ENCODE measurements at places on chromosomes 11 and 22. TPM values are rescaled to one million over a fixed set of nuclear protein-coding genes. Genes with fewer than 3 reads are reported as not detected.

The SOX6 gene
- 0.11 TPM for total RNA-seq

The SYT7 gene
- total RNA-seq: not detected

The SLC17A6 gene
- total RNA-seq: not detected

The CD6 gene
- 438 TPM for total RNA-seq

The KDELR3 gene
- total RNA-seq: 0.32 TPM

GRCh38 chr11:31921081-31921480 lies 110.0 kb upstream of the PAX6 start:
- ATAC-seq: no peak

DNA sequence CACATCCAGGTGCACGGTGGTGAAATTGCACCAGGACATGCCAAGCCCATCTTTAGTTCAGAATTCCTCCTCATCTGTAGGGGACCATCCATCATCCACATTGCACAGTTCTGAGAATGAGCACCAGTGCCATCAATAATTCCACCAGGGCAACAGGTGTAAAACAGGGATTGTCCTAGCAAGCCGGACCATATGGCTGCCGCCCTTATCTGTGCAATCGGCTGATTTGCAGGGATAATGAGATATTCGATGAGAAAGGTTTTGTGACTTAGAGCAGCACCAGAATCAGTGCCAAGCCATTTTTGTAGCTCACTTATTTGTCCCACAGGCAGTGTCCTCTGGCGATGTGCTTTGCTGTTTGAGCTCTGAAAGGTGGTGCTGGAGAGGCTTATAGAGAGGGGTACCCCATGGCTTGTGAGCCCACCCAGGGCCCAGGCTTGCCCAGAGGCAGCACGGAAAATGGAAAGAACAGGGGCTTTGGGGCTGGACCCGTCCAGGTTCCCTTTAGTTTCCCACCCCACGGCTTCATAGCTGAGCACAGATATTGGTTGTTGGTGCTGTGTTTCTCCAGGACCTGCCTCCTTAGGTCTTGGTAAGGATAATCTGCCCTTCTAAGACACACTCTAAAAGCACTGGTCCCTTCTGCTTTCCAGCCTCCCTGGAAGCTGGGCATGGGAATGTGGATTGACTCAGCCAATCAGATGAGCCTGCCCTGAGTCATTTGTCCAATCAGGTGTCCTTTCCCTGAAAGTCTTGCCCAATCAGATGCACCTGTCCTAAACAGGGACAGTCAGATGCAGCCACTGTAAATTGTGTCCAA lies 84.0 kb upstream of the SHANK2 start:
- ATAC-seq: no peak

GRCh38 chr11:89347071-89347470 lies 144.1 kb downstream of the NOX4 start:
- no peak for ATAC-seq

- ATAC-seq: no peak
These were observed 63.0 kb downstream of the NAV2 start for GRCh38 chr11:19775622-19776021.

- ATAC-seq: no peak
These were observed 63.0 kb downstream of the GALNT18 start for GRCh38 chr11:11558826-11559225.

DNA sequence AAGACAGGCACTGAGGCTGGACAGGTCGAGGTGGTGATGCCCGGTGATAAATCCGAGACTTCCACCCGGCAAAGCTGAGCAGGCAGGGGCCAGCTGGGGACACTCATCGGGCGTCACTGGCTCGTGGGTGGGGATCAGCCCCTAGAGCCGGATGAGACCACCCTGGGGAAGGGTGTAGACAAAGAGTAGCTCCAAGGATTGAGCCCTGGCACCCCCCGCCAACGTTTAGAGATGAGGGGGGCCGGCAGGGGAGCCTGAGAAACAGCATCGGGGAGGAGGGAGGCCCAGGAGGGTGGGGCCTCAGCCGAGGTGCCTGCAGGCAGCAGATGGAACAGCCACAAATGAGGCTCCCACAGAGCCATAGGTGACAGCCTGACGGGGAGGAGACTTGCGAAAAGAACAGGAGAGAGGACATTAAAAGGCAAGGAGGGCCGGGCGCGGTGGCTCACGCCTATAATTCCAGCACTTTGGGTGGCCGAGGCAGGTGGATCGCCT lies 27.4 kb upstream of the CBX7 start:
- no peak for ATAC-seq

DNA sequence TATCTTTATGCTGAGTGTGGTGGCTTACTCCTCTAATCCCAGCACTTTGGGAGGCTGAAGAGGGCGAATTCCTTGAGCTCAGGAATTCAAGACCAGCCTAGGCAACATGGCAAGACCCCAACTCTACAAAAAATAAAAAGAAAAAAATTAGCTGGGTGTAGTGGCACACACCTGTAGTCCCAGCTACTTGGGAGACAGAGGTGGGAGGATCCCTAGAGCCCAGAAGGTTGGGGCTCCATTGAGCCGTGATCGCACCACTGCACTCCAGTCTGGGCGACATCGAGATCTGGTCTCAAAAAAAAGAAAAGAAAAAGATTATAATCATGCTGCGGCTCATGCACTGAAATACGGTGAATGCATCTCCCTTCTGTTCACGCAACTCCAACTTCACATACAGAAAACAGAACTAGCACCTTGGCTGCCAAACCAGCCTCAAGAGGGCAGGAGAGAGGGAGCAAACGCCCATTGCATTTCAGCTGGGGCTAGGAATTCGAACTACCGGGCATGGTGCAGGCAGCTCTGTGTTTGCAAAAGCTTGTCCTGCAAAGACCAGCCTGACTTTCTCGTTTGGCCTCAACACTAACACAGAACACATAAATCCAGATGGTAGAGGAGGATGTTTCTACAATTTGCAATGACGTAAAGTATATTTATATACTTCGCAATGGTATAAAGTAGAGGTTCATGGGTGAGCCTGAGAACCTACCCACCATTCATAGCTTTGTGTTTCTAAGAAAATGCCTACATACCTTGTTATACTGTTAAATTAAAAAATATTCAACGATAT lies 6.3 kb upstream of the SYNGR1 start:
- peak; percentile 48 for ATAC-seq

GRCh38 chr11:95378789-95379188 lies 147.8 kb upstream of the SESN3 start:
- no peak for ATAC-seq

DNA sequence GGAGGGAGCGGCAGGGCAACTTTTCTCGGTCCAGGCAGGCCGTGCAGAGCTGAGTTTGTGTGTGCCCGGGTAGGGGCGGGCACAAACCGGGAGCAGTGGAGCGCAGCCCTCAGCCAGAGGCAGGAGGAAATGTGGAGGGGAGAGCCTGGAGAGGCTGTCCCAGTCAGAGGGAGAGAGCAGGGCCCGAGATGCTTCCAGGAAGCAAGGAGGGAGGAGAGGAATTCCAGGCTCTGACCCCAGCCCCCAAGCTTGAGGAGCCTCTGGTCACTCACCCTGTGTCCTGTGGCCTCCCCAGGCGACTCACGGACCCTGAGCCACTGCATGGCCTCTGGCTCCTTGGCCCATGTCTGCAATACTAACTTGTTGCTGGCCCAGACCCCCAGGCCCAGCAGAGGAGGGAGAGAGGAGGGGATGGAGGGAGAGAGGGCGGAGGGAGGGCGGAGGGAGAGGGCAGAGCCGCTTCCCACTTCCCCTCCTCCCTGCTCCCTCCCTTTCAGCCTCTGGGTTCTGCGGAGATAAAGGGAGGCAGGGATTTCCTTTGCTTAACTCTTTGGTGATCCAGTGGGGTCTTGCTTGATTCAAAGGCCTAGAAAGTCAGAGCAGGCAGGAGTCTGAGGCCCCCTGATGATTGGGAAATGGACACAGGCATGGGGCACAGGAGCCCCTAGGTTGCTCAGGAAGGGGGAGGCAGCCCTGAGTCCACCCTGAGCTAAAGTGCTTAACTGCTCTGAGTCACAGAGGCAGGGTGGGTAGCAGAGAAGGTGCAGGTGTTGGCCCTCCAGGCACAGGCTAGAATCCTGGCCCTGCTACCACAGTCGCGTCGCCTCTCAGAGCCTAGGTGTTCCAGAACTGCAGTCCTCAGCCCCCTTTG lies at the start of gene C1QTNF6:
Gene C1QTNF6, minus strand, starts transcription at position 357 of the 871 bp plus-strand sequence. Its CDS starts 34 bp downstream, at position 323.
- ATAC-seq: no peak

- ATAC-seq: no peak
These were observed 20.3 kb downstream of the PARVG start for GRCh38 chr22:44200855-44201550.

DNA sequence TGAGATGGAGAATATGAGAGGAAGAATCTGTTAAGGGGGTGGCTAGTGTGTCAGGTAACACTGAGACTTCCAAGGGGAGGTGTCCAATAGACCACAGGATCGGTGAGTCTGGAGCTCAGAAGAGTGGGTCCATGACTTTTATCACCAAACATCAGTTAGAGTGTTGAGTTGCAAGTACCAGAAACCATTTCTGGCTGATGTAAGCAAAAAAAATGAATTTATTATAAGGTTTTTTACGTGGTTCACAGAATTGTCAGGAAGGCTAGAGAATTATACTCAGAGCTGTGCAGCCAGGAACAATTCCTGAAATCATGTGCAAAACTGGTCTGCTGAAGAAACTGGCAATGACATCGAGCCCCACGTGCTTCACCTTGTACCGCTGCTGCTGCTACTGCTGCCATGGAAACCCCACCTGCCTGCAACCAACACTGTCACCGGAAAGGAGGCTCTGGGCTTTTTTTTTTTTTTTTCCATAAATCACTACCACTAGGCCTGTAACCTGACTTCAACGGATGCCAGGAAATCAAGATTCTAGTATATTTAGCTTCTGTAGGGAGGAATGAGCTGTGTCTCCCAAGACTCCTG lies 16.6 kb upstream of the STK33 start:
- peak; percentile 58 for ATAC-seq

GRCh38 chr11:117096201-117096991 lies 1.8 kb downstream of the SIK3 start:
- ATAC-seq: peak; percentile 39

DNA sequence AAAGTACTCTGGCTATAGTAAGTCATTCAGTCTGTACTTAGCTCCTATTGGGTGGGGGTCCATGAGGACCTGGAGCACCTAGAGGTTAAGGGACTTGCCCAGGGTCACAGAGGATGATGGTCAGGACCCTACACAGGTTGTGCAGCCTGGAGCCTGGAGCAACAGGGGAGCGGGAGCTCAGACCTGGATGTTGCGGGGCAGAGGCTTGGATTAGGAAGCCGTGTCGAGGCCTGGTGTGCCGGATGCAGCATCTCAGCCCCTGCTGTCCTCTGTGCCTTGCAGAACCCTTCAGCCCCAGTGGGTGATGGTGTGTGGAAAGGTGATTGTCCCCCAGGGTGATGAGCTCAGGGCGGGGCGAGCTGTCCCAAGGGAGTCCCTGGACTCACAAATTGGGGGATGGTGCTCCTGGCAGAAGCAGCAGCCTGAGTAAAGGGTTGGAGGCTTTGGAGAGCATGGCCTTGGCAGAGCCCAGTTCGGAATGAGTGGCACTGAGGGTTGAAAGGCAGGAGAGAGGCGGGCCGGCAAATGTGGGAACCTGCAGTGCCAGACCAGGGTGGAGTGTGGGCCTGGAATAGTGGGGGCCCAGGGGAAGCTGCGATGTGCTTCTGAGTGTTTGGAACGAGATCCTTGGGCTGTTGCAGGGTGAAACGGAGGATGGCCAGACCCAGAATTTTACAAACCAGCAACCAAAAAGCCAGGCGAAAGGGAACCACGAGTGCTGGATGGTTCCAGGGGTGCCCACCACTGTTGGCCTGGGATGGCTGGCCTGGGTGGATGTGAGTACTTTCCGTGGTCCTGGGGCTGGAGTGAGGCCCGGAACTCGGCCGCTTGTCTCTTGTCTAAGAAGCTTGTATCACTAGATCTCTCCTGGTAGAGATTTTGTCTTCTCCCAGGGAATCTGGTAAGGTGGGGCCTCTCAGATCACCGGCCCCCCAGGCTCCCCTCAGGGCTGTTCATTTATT lies 2.9 kb downstream of the TPCN2 start:
- no peak for ATAC-seq

DNA sequence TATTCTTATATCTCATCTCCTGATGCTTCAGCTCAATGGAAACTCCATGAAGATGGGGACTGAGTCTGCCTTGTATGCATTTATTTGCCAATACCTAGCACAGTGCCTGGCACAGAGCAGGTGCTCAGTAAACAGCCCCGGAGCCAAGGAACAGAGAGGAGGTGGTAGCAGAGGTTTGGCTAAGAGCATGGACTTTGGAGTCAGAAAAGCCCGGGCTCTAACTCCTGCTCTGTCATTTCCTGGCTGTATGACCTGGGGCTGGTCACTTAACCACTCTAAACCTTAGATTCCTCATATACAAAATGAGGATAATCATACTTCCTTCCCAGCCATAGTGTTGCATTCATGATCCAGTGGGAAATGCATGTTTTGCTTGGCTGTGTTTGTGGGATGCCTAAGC lies 36.6 kb downstream of the TP53I11 start:
- no peak for ATAC-seq

DNA sequence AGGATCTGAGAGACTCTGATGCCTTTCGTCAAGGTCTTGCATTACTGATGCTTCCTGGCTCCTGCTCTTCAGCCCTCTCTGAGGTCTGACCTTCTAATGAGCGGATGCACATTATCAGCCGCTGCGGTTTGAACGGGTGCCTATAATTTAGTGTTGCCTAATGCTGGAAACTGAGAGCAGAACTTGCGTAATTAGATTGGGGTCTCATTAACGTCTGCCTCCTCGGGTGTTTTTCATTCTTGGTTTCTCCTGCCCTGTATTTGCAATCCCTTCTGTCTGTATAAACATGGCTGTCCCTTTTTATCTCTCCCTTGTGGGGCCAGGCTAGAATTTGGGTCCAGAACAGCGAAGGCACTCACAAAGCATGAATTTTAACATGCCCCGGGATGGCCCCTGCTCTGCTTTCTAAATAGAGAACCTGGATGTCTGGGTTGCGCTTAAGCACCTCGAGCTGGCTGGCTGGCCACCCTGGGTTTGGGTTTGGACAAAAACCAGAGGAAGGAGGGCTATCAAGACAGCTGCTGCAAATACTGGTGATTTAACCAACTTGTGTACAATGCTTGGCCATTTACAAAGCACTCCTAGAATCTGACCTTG lies 118.6 kb downstream of the TIMP3 start:
- ATAC-seq: no peak

DNA sequence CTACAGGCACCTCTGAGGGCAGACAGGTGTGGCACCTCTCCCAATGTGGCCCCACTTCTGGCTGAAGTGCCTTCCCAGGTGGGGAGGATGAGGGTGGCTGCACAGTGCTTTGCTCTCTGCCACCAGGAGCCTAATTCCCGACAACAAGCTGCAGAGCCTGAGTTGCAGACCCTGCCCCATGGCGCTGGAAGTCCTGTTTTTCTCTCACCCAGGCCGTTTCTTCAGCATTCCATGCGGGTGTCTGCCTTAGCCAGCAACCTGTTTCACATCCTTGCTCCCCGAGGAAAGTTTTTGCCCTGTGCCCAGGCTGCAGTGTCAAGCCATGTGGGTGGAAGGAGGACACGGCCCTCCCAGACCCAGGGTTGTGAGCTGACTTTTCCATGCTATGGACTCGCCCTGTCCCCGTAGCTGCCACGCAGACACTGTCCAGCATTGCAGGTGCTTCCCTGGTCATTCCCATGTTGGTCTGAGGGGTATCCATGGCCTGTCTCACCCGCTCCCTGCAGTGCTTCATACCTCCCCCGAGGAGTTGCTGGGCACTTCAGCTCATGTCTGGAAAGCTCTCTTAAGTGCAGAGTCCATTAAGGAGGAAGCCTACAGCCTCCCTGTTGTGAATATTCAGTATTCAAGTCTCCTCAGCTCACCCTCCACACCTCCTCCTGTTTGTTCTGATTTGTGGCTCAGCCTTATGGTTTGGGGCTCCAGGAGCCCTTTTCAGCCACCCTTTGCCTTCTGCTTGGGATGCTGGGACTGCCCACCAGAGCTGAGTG lies 2.9 kb downstream of the DAGLA start:
- no peak for ATAC-seq

GRCh38 chr11:46649180-46649738 lies 31.9 kb downstream of the ATG13 start:
- ATAC-seq: no peak

GRCh38 chr11:95242091-95242844 lies 11.3 kb upstream of the SESN3 start:
- no peak for ATAC-seq

Data from activated T-helper 17 cell treated with anti-CD3 and anti-CD28 coated beads, Interleukin-2, amount 50 U/mL, for 72 hours (primary cell).